ENCODE measurements at places on chromosomes 2 and 18. TPM values are rescaled to one million over a fixed set of nuclear protein-coding genes. Genes with fewer than 3 reads are reported as not detected.
A peak's percentile ranks its signal among the peaks of the same experiment; 100 is the strongest.

The LCT gene
- total RNA-seq, result 0.09 TPM

The LDLRAD4 gene
- 81.6 TPM for total RNA-seq

The C2orf74 gene
- 6.6 TPM for total RNA-seq

The ZDBF2 gene
- total RNA-seq, result 28.3 TPM

The AOX1 gene
- 2.8 TPM for total RNA-seq

The UGT1A3 gene
- total RNA-seq, result not detected

The CNDP1 gene
- 0.36 TPM for total RNA-seq

The TANK gene
- total RNA-seq, result 64.1 TPM

The RAB6C gene
- total RNA-seq, result 1.2 TPM

The IL18RAP gene
- total RNA-seq, result not detected

The PER2 gene
- 7.5 TPM for total RNA-seq

The LYPD6 gene
- 7.5 TPM for total RNA-seq

The CFAP210 gene
- total RNA-seq, result 1.5 TPM

- no peak for DNase-seq
Observed at GRCh38 chr2:161068670-161069069, 91.6 kb upstream of the TANK start.

DNA sequence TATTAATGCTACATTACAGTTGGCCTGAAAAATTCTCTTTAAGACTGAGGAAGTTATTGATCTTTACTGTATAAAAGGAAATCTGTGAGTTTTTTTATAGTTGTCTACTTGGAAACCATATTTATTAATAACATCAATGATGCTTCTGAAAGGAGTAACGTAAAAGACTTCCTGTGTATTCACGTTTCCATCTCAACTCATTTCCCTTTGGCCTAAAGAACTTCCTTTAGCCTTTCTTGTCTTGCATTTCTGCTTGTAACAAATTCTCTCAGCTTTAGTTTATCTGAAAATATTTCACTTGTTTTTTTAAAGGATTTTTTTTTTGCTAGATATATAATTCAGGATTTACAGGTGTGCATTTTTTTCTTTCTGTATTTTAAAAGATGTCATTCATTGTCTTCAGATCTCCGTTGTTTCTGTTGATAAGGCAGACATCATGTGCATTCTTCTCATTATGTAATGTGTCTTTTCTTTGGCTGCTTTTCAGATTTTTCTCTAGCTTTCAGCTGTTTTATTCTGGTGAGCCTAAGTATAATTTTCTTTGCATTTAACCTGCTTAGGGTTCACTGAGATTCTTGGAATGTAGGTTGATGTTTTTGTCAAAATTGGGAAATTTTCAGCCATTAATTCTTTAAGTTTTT, 159.0 kb upstream of the DAPL1 start:
- DNase-seq, result no peak

- DNase-seq, result no peak
Observed at GRCh38 chr2:198356157-198356556, 551.8 kb downstream of the PLCL1 start.

- DNase-seq, result no peak
Observed at GRCh38 chr18:62610701-62611411, 88.0 kb downstream of the ZCCHC2 start.

DNA sequence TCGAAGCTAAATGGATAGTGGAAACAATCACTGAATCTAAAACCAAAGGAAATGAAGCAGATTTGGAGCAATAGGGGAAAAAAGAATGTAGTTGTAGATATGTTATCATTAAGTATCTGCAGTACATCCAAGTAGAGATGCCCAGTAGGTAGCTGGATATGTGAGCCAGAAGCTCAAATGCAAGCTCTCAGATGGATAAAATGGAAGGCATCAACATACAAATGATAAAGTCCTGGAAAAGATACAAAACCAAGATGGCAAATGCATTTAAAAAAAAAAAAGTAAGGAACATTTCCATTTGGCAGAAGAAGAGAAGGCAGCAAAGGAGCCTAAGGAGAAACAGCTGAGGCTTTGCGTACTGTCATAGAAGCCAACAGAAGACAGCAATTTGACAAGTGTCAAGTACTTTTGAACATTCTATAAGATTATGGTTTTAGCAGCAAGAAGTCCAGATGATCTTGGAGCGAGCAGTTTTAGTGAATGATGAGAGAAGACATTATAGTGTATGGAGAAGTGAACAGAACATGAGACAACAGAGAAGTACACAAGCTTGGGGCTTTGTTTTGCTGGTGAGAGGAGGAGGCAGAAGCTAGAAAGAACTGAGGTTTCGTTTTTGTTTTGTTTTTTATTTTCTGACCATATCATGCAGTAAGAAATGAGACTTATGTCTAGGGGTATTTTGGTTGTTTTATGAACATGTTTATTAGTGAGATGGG, 18.3 kb downstream of the ROCK2 start:
- no peak for DNase-seq

- no peak for DNase-seq
Observed at GRCh38 chr2:215653344-215654030, 217.6 kb upstream of the FN1 start.

GRCh38 chr2:190701586-190701985, 52.7 kb downstream of the NAB1 start:
- DNase-seq, result no peak

GRCh38 chr18:50518787-50519546, 40.9 kb upstream of the MAPK4 start:
- no peak for DNase-seq

DNA sequence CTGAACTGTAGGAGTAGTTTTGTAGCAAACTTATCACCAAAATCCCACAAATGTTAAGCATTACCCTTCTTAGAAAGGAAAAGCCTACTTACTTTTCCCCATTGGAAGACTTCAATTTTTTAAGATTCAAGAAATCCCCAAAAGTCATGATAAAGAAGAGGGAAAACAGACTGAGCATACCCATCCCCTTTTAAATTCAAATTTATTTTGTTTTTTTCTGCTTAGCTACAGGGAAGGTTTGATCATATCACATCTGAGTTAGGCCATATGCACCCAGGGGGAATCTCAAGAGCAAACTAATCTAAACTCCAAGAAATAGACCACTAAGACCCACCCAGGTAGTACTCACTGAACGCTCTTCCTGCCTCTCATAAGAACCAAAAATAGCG, 174.6 kb downstream of the TGIF1 start:
- DNase-seq, result no peak

GRCh38 chr18:60146220-60146960, 226.2 kb downstream of the MC4R start:
- DNase-seq, result no peak

DNA sequence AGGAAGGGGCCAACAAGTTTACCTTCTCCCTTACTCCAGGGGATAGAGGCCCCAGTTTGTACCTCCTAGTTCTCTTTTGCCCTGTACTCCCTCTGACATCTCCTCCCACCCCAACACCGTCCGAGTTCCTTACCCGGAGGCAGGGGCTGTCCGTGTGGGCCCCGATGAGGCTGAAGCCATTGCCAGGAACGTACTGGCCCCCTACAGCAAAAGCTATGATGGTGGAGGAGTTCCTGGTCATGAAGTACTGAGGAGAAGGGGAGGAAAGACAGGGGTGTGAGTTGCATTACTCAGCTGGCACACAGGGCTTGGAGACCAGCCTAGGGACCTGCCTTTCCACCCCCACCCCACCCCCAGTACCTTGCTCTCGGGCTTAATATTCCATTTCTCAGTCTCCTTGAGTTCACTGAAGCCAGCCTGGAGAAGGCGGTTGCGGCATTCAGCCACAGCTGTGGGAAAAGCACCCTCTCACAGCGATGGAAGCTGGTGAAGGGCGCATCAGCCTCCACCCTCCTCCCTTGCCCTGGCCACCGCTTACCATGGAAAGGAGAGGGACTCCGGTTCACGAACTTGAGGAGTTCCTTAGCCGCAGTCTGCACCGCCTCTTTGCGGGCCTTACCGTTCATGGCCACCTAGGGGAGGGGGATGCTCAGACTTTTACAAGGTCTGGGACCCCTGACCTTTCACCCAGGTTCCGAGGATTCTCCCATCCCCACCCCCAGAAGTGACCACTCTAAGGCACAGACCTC, 1.0 kb downstream of the DNPEP start:
- DNase-seq, result no peak

GRCh38 chr2:144288438-144288837, 231.5 kb downstream of the ZEB2 start:
- no peak for DNase-seq

DNA sequence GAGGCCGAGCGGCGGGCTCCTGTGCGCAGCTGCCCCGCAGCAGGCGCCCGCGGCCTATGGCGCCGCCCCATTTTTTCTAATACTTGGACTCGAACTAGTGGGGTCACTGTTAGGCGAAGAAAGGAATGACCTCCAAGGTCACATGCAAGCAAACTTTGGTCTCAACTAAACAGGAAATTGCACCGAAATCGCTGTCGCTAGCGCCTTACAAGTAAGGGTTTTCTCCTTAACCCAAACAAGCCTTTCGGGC, 339 bp downstream of the ACAA2 start:
- DNase-seq, result peak; percentile 8

- no peak for DNase-seq
Observed at GRCh38 chr2:231803501-231804138, 17.4 kb downstream of the COPS7B start.

- no peak for DNase-seq
Observed at GRCh38 chr2:142873831-142874287, 3.6 kb upstream of the KYNU start.

- no peak for DNase-seq
Observed at GRCh38 chr18:12589448-12589847, 68.5 kb downstream of the SPIRE1 start.

DNA sequence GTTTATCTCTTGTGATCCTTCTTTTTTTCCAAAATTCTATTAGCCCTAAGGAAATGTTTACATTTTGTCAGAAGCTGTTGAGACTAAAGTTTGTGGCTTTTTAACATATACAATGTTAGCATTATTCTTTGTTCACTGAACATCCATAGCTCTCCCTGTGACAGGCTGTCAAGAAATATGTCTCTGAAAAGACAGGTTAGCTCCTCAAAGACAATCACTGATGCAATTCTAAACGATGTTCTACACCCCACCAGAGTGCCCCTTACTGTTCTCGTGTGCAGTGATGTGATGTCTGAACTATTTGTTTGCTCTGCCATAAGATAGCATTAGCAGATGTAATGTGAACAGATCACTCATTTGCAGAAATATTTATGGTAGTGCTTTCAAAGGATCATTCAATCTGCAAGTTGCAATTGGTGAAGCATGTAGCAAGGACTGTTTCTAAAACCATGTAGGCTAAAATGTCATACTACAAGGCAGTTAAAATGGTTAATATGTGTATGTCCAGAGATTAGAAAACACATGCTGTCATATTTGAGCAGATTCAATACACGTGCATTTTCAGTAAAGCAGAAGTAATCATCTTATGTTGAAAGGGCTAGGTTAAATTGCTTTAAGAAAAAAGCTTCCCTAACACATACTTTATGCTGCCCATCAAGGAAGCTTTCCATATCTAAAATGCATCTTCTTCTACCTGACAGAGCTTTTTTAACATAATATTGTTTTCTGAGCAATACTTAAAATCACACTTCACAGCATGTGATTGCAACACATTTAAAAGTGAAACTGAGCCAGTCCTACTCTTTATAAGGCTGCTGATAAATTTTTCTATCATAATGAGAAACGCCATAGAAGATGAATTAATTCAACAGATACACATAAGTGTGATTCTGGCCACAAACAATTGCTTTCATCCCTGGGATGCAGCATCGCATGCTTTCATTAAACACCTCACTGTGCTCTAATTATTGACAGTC, 285.7 kb upstream of the UBE2E3 start:
- no peak for DNase-seq

GRCh38 chr2:7237466-7237865, 320.3 kb downstream of the RNF144A start:
- peak; percentile 86 for DNase-seq
